Fibroblast of lung (primary cell): ENCODE measurements at places on chromosomes 16 and 17. TPM values are rescaled to one million over a fixed set of nuclear protein-coding genes. Genes with fewer than 3 reads are reported as not detected.

The TOM1L2 gene
- 15.7 and 33.9 TPM in 2 replicates for total RNA-seq

The CPHXL2 gene
- not detected in 2 replicates for total RNA-seq

The WNT3 gene
- 0.77 and 1.3 TPM in 2 replicates for total RNA-seq

The RDM1 gene
- under 0.01 and 0.83 TPM in 2 replicates for total RNA-seq

The ATP2C2 gene
- not detected in 2 replicates for total RNA-seq

The C1QL1 gene
- total RNA-seq: 1.3 and 1.8 TPM in 2 replicates

The CA5A gene
- total RNA-seq: not detected in 2 replicates

The PPL gene
- 43.7 and 50.5 TPM in 2 replicates for total RNA-seq

The GOT2 gene
- total RNA-seq: 20.8 and 39.3 TPM in 2 replicates

The AATF gene
- 30.0 and 30.7 TPM in 2 replicates for total RNA-seq

The DHX58 gene
- total RNA-seq: 12.3 and 18.3 TPM in 2 replicates

The TPSD1 gene
- not detected in 2 replicates for total RNA-seq

The SCGB1C2 gene
- total RNA-seq: not detected in 2 replicates

The ALOX15B gene
- not detected in 2 replicates for total RNA-seq

The HSF4 gene
- 25.8 and 31.3 TPM in 2 replicates for total RNA-seq

The KRT25 gene
- total RNA-seq: not detected in 2 replicates

The ABCA8 gene
- 42.6 and 47.2 TPM in 2 replicates for total RNA-seq

The GAS7 gene
- 2.6 and 6.4 TPM in 2 replicates for total RNA-seq

The FA2H gene
- total RNA-seq: not detected in 2 replicates
